Muscle of leg (tissue), 16 donors: ENCODE measurements at places on chromosomes 11 and 22. TPM values are rescaled to one million over a fixed set of nuclear protein-coding genes. Genes with fewer than 3 reads are reported as not detected.

CHADL gene
- 4.1 TPM for polyA plus RNA-seq

TNNT3 gene
- 6,514 TPM for polyA plus RNA-seq

ZNF280B gene
- polyA plus RNA-seq = 4.0 TPM

DNA sequence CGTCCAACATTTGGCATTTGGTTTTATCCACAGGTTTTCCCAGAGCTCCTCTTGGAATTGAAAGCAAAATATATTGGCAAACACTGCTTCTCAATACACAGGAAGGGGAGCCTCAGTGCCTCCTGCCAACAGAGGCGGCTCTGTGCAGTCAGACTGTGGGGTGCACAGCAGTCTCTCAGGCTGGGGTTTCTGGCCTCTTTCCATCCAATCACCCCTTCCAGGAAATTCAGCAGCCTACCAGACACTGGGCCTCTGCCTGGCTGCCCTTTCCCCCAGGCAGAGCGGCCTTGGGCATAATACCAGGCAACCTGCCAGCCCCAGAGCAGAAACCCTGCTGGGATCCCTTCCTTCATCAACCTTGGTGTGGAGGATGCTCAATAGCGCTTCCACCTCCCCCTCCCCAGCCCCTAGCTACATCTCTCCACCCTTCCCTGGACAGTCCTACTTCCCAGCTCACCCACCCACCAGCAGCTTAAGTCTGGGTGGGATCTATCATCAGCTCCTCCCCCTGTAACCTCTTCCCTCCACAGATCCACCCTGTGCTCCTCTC is 17.8 kb upstream of the RAPSN start:
- DNase-seq = peak; percentile 63

DNA sequence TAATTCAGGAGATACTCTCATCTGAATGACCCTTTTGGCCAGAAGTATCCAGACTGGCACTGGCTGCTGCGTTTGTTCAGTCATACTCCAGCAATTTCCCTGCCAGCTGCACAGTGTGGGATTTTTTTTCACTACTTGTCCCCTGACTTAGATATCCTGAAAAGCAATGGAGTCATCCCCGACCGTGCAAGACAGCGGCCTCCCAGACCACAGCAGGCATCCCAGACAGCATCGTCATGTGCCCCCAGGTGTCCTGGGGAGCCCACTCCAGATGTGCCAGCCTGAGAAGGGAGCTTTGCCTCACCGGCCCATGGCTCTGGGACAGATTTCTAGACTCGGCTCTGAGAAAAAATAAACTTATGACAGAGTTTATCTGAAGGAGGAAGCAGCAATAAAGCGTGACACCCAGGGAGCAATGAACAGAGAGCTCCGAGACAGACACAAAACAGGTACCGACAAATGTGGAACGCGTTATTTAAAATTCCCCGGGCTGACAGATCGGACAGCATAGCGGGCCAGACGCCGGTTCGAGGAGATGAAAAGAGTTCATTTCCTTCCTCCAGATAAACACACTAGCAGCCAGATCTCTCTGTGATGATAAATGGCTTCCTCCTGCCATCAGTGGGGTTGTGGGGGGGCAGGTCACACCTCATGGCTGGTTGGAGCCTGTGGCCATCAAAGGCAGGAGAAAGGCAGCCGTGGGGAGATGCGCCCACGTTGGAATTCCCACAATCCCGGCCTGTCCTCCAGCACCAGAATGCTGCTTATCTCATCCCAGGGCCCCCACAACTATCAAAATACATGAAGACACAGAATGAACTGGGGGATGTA is 106.4 kb upstream of the FGF3 start:
- no peak for DNase-seq

DNA sequence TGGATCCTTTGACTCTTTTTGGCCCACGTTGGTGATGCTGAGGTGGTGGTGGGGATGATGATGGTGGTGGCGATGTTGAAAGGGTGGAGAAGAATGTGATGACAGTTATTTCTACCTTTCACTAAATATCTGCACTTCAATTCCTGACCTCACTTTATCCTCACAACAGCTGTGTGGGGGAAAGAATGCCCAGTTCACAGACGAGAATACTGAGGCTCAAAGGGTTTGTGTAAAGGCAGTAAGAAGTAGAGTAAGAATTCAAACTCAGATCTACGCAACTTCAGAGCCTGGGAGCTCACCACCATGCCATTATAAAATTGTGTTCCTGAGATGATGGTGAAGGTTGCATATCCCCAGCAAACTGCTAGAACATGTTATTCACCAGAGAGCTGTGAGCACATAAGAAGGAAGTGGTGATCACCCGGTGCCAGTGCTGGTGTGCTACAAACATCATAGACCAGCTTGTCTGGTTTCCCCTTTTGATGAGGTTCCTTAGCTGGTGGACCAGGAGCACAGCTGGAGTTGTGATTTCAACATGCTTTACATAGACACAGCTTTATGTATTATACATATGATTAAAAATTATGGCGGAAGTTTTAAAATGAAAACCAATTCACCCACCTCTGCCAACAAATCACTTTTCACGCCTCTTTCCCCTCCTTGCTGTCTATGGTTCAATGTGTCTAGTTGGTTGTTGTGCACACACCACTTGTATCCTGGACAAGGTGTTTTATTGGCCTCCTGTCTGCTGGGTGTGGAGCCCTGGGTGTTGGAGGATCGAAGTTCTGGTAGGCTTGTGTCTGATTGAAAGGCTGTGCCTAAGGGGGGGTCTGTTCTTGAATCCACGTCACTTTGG is 6.2 kb downstream of the ST14 start:
- peak; percentile 43 for DNase-seq

DNA sequence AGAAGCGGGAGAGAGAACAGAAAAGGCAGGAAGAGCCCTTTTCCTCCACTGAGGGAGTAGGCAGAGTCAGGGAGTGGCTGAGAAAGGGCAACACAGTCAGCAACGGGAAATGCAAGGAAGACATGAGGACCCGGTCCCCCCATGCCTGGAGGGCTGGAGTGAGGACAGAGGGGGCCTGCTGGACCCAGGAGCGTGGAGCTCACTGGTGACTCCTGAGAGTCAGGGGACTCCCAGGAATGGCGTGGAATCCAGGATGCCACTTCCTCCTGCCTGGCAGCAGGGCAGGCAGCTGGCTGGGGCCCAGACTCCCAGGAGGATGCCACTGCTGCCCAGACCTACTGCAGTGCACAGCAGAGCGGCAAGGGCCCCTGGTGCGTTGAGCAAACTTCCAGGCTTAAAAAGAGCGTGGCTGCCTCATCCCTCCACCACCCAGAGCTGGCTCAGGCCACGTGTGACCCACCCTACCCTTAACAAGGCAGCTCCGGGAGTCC is 11.3 kb downstream of the C11orf21 start:
- no peak for DNase-seq
